ENCODE measurements at places on chromosomes 1 and 21.

DNA sequence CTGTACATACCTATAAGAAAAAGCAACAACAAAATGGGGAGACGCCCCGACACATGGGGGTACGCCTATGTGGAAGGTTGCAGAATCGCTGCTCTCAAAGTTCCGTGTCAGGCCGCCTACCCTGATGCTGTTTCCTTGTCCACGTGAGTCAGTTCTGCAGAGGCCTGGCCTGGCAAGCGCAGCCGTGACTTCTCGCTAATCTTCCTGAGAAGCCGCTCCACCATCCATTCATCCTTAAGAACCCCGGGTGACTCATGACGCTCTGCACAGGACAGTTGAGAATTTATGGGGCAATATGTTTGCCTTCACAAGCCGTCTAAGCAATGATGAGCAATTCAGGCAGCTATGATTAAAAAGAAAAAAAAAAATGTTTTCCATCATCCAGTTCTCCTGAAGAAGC lies 122.3 kb upstream of the TMPRSS2 start:
- DNase-seq: no peak

GRCh38 chr1:186828611-186829454 lies at the start of gene PLA2G4A:
Gene PLA2G4A (plus strand): TSS chr1:186828949. CDS start chr1:186854355, 25,406 bp downstream.
- no peak for DNase-seq

GRCh38 chr1:236021424-236022135 lies 43.3 kb downstream of the NID1 start:
- no peak for DNase-seq

- DNase-seq: no peak
Measured at GRCh38 chr1:43464681-43465504, 11.2 kb upstream of the HYI start.

- DNase-seq: no peak
Measured at GRCh38 chr21:45187646-45188045, 100.0 kb downstream of the POFUT2 start.

- no peak for DNase-seq
Measured at GRCh38 chr1:173415905-173416450, 61.2 kb upstream of the PRDX6 start.

- no peak for DNase-seq
Measured at GRCh38 chr1:233689017-233689747, 75.3 kb downstream of the KCNK1 start.

GRCh38 chr21:37563641-37564340 lies 197.2 kb downstream of the DYRK1A start:
- peak; percentile 93 for DNase-seq

DNA sequence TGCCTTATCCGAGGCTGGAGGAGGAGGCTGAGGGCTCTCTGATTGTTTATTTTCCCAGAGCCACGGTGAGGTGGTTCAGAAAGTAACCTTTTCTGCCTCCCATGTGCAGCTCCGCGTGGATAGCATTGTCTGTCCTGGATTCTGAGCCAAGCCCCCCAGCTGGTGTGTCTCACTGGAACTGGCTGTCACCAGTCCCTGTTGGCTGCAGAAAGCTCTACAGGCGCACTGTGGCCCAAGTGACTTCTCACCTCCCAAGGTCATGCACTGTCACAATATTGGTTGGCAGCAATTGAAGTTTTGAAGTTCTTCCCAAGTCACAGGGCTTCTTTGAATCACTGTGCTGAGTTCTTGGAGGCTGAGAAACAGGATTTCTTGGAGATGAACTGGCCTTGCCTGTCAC lies 8.2 kb downstream of the BMP8A start:
- no peak for DNase-seq

DNA sequence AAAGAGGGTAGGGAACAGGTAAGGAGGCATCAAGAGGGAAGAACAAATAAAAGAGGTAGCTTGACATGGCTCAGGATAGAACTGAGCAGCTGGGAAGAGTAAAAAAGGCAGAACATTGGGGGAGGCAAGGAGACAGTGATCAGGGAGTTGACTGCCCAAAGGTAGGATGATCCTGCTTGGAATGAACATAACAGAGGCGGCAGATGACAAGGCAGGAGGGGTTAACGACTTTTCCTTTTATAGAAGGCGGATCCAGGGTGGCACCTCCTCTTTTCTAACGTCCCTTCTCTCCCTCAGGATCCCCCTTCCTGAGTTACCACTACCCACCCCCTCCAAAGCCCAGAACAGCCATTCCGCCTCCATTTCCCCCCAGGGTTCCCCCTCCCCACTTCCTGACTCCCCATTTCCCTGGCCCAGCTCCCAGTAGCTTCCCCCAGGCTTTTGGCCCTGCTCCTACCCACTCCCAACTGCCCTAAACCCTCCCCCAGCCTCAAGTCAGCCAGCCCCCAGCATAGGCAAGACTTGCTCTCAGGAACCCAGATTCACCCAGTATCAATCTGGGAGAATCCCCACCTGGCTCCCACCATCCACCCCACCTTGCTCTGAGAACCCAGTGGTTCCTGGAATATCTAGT lies 769 bp upstream of the ADAMTS4 start:
- DNase-seq: no peak

- DNase-seq: no peak
Measured at GRCh38 chr1:99170516-99170915, 93.8 kb upstream of the PLPPR4 start.

DNA sequence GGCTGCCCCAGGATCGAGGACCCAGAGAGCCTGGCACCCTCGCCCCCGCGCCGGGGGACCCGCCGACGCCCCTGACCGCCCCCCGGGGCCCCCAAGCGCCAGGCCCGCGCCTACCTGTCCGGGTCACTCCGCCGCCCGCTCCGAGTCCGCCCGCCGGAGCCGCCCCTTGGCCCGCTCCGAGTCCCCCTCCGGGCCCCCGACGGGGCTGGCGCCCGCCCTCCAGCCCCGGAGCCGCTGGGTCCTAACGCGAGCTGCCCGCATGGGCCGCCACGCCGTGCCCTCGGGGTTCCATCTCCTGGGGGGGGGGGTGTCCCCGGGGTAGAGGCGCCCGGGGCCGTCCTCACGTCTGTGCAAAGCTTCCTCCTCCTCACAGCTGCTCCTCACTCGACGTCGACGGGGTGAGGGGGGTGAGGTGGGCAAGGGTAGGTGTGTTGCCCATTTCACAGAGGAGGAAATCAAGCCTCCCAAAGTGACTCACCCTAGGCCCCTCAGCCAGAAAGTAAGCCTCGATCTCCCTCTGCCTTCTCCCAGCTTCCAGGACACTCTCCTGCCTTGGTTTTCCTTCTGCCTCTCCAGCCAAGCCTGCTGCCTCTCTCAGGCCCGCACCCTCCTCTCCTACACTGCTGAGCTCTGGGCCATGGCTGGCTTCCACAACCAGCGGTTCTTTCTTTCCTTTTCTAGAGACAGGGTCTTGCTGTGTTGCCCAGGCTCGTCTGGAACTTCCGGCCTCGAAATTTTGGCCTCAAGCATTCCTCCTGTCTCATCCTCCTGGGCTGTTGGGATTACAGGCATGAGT lies at the start of gene MFAP2:
TSS of gene MFAP2 (minus strand) at position 148 of the 796 bp plus-strand sequence. CDS start 2,347 bp downstream, outside the sequence.
- DNase-seq: no peak

DNA sequence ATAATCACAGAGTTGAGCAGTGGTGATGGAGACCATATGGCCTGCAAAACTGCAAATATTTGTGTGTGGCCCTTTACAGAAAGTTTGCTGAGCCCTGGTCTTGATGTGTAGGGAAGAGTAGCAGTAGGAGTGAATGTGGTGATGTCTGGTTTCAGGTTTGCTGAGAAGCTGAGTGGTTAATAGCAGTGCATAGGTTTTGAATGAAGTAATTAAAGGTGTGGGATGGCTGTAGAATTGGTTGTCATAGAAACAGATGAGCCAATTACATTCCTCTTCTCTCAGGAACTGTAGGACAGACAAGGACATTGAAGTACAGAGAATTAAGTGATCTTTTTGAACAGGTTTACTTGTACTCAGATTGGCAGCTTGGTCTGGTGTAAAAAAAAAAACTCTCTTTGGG lies 37.4 kb downstream of the PRDM2 start:
- DNase-seq: no peak

DNA sequence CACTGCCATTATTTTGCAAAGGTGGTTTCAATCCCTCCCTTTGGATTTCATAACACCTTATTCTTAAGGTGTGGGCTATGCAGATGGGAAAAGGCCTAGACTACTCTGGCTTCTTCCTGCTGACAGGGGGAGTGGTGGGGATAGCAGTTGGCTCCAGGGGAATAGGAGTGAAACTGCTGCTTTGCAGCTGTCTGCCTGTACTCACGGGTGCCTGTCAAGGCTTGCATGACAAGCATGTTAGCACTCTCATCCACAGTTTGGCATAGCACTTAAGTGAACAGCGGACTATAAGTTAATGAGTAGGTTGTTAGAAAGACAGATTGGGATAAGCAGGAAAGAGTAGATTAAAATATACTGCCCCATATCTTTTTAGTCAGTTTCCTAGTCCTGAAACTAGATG lies 287.5 kb upstream of the DAB1 start:
- DNase-seq: no peak

GRCh38 chr1:161706482-161707347 lies at the start of gene FCRLA:
Gene FCRLA (plus strand): TSS chr1:161707229. CDS start chr1:161707265, 36 bp downstream.
- DNase-seq: no peak

DNA sequence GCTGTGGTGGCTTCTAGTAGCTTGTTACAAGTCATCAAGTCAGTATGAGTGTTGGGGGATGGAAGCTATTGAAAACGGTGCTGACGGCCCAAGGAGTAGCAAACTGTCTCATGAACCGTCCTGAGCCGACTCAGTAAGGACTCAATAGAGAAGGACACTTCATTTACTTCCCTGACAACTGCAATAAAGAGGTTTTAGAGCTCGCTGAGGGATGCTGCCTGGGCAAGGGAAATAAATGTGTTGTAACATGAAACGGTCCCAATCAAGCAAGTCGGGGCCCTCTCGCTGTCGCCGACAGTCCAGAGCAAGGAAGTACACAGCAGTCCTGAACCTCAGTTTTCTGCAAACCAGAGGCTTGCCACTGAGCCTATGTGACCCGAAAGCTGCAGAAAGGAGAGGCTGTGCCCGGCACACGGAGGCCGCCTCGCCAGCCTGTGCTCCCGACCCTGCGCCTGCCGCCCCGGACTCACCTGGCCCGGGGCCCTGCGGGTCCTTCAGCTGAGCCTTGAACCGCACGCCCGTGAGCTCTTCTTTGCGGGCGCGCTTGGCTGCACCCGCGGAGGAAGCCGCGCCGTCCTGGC lies 423 bp downstream of the URB1 start:
- DNase-seq: no peak

DNA sequence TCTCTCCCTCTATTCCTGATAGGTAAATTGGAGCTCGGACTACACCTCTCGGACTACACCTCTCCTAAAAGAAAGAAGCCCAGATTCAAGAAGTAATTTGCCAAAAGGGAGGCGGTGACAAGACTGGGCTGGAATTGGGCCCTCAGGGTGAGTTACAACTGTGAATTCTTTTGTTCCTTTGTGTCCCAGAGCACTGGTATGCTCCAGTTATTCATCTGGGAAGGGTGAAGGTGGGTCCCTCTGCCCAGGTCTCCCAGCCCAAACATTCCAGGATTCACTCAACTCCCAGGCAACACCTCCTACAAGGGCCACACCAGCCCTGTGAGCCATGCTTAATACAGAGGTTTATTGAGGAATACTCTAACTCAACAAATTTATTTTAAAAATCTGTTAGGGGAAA lies 69.2 kb downstream of the LMX1A start:
- DNase-seq: no peak

DNA sequence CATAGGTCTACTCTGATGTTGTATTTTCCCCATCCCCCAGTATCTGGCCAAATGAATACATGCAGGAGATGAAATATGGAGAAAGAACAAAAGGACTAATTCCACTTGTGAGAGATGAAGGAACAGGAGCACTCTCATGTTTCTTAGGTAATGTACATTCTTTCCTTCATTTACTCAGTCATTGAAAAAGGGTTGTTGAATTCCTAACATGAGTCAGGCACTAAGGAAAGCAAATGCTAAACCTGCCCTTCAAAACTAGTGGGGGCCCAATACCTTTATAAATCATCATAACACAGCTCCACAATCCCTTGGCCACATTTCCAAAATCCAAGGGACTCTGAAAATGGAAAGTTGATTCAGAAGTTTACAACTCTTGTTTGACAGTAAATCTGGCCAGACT lies 94.3 kb downstream of the DIRAS3 start:
- DNase-seq: no peak

Measured in CD8-positive, alpha-beta T cell (primary cell).